Neural crest cell (in vitro differentiated cells): ENCODE measurements at places on chromosomes 5 and 9. TPM values are rescaled to one million over a fixed set of nuclear protein-coding genes. Genes with fewer than 3 reads are reported as not detected.

GRCh38 chr9:130833031-130833990 lies 1.7 kb upstream of the ABL1 start:
- no peak for DNase-seq

The PCDHGB1 gene
- 2.8 and 3.0 TPM in 2 replicates for total RNA-seq

GRCh38 chr9:30075022-30075421 lies 2309.4 kb upstream of the ACO1 start:
- no peak for DNase-seq

The PCDHB4 gene
- total RNA-seq, result 2.6 and 2.7 TPM in 2 replicates

The CDH9 gene
- 0.14 TPM in 1 of 2 replicates, not detected in the other for total RNA-seq

DNA sequence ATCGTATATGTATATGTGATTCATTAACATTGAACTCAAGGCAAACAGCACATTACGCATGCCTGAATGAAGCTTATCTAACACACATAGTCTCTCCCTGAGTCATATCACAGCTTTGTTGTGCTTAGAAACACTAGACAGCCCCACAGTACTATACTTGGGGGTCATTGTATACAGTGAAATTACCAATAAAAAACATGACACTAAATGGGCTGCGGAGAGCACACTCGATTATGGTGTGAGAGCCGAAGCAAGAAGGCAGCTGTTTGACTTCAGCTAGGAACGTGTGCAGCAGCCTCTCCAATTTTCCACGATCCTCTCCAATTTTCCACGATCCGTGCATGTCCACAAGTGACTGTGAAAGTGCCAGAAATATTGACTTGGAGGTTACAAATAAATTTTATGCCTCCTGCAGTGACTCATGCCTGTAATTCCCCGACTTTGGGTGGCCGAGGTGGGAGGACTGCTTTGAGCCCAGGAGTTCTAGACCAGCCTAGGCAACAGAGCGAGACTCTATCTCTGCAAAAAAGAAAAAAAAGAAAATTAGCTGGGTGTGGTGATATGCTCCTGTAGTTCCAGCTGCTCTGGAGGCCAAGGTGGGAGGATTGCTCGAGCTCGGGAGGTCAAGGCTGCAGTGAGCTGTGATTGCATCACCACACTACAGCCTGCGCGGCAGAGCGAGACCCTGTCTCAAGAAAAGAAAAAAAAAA lies 102.4 kb downstream of the DAPK1 start:
- DNase-seq, result no peak

DNA sequence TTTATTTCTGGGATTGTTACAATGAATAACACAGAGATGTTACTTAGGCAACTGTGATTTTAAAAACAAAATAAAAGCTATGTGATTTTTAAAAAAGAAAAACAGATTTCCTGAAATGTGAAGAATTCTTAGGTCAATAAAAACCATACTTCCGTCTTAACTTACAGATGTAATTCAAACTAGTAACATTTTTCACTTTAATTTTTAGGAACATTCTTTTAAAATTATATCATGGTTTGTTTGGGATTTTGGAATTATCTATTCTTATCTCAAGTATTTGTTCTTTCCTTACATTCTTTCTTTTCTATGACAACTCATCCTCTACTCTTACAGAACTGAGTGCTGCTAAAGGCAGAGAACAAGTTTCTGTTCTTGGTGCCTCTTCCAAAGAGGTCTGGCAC lies 159.5 kb downstream of the RAPGEF6 start:
- DNase-seq, result no peak

The PCDHA12 gene
- total RNA-seq, result 5.5 and 6.6 TPM in 2 replicates

GRCh38 chr9:16043756-16044578 lies 491.1 kb downstream of the CCDC171 start:
- no peak for DNase-seq

The LCN1 gene
- not detected in 2 replicates for total RNA-seq

The IFNK gene
- total RNA-seq, result not detected in 2 replicates

The ALDH1A1 gene
- total RNA-seq, result 0.14 TPM in 2 replicates

DNA sequence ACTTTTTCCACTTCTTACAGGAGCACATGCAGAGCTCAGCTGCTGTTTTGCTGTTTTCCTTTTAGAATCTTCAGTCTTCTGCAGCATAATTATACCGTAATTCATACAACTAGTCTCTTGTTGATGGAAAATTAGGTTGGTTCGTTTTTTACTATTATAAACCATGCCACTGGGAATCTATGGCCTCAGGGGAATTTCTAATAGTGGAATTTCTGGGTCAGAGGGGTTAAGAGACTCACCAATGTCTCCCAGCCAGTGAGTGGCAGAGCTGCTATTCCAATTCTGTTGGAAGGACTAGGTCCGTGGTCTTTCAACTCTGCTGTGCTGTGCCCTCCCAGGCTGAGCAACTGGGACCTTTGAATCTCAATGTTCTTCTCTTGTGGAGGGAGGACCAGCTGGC lies 282.5 kb downstream of the ZSWIM6 start:
- no peak for DNase-seq

The PHF24 gene
- 0.63 and 1.2 TPM in 2 replicates for total RNA-seq
